CD4-positive, alpha-beta T cell treated with Interleukin-15 for 4 hours (primary cell): ENCODE measurements at places on chromosomes 3 and 15.

DNA sequence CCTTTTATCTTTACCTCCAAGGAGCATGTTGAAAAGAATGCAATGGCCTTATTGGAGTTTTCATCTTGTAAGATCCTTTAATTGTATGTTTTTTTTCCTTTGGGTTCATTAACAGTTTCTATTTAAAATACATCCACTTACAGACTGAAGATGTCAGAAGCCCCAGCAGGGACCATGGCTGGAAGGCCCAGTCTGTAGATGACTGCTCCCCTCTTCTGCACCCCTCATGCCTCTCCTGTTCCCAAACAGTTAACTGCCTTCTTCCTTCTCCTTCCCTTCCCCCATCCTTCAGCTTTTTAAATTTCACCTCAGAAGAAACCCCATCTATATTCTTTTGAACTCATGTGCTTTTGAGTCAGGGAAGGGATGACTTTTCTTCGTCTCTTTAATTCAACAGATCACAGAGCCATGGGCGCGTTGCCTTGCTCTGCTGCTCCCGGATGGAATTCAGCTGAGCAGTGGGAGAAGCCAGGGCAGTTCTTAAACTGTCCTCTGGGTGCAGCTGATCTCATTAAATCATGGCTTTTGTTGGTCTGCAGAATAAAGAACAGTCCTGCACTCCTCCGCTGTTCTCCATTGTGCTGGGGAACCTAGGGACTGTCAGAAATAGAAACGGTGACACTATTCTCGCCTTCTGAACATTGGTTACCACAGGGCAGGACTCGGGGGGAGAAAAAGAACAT is 71.5 kb upstream of the EIF1B start:
- no peak for DNase-seq

DNA sequence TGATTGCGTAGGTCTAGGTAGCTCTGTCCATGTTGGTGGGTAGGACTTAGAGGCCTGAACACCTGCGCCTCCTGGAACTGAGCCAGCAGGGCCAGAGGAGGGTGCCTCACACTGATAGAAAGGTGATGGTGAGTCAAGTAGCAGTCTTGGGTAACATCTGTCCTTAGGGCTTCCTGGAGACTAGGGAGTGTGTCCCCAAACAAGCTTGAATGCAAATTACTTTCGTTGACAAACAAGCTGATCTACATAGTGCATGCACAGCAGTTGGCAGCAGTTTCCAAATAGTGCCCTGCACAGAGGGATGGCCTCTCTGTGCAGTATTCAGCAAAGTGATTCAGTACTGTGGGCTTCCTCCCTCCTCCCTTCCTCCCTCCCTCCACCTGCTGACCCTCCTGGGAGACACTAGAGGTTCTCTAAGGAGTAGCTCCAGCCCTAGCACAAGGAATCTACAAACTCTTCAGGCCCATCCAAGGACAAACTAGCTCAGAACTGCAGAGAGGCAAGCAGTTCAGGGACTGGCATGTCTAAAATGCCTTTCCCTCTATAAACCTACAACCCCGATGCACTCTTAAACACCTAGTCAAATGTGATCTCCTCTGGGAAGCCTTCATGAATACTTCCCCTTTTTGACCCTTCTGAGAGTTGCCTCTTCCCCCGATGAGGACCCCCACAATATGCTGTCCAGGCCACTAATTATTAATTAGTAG is 61.0 kb downstream of the TLE3 start:
- DNase-seq: no peak

DNA sequence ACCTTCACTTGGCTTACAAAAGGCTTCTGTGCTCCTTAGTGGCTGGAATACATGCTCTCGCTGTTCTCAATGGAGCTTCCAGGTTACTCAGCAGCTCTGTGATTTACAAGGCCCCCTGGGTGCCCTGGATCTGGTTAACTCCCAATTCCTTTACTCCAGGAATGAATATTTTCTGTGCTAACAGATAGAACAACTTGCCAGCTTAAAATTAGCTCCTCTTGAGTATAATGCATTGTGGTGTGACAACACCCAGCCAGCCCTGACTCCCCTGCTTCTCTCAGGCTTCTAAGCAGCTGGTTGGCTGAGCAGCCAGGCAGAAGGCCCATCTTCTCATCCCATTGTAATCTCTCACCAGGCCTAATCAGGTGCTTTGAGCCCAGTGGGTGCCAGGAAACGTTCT is 246.4 kb downstream of the ALCAM start:
- no peak for DNase-seq

GRCh38 chr15:60744826-60745460 is 266.0 kb upstream of the ICE2 start:
- DNase-seq: no peak

DNA sequence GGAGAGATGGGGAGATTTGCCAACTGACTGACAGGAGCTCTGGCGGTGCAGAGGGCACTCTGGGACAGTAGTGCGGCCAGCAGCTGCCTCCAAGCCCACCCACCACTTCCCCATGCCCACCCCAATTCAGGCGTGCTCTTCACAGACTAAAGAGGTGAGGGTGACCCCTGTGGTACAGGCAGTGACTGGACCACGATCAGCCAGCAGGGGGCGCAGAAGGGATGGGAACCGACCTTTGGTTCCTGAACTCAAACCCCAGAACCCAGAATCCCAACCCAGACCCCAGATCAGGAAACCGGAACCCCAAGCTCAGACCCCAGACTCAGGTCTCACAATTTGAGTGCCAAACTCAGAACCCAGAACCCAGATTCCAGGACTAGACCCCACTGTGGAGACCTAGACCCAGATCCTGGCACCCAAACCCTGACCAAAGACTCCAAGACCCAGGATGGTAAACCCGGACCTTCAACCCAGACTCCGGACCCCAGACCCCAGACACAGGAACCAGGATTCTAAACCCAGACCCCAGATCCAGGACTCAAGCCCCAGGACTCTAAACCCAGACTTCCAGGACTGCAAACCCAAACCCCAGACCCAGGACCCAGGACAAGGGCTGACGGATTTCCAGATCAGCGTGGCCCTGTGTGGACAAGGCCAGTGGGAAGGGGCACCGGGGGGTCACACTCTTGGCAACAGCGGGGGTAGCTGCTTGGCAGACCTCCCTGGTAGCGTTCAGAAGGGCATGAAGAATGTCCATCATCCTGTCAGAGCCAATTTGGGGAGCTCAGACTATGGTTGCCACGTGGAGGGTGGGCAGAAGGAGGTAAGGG is 3.7 kb upstream of the MYL3 start:
- DNase-seq: peak; percentile 75

DNA sequence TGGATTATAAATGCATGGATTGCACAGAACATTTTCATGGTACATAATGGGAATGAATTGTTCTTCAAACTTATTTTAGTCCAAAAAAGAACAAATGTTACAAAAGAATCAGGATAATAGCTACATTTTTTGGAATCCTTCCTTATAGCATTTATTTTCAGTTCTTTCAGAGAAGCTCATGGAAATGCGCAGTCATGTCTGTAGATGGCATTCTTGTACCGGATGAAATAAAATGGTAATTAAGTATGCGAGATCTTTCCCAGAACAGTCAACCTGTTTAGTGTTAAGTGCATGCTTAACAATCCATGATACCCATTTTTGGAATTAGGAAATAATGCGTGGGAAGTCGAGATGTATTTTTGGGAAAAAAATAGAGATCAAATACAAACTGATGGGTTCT is 38.2 kb upstream of the GOLGA8B start:
- no peak for DNase-seq

DNA sequence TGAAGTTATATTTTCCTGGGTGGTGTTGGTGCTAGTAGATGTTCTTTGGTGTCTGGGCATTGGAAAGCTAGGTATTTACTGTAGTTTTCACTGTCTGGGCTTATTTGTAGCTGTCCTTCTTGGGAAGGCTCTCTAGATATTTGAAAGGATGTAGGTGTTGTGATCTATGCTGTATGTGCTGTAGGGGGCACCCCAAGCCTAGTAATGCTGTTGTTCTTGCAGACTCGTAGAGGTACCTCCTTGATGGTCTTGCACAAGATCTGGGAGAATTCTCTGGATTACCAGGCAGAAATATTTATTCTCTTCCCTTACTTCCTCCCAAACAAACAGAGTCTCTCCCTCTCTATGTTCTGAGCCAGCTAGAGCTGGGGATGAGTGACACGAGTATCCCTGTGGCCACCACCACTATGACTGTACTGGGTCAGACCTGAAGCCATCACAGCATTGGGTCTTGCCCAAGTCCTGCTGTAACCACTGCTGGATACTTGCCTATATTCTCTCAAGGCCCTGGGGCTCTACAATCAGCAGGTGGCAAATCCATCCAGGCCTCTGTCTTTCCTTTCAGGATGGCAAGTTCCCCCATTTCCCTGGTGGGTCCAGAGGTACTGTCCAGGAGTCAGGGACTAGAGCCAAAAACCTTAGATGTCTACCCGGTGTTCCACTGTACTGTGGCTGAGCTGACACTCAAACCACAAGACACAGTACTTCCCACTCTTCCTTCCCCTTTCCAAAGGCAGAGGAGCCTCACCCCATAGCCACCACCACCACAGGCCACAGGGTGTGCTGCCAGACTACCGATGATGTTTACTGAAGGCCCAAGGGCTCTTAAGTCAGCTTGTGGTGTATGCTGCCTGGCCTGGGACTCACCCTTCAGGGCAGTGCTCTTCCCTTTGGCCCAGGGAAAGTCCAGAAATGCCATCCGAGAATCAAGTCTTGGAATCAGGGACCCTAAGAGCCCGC is 195.2 kb upstream of the DPPA4 start:
- DNase-seq: peak; percentile 47

GRCh38 chr15:53251996-53252395 is 461.9 kb upstream of the ONECUT1 start:
- no peak for DNase-seq

GRCh38 chr3:149352556-149352955 is 19.1 kb upstream of the TM4SF18 start:
- DNase-seq: peak; percentile 12

DNA sequence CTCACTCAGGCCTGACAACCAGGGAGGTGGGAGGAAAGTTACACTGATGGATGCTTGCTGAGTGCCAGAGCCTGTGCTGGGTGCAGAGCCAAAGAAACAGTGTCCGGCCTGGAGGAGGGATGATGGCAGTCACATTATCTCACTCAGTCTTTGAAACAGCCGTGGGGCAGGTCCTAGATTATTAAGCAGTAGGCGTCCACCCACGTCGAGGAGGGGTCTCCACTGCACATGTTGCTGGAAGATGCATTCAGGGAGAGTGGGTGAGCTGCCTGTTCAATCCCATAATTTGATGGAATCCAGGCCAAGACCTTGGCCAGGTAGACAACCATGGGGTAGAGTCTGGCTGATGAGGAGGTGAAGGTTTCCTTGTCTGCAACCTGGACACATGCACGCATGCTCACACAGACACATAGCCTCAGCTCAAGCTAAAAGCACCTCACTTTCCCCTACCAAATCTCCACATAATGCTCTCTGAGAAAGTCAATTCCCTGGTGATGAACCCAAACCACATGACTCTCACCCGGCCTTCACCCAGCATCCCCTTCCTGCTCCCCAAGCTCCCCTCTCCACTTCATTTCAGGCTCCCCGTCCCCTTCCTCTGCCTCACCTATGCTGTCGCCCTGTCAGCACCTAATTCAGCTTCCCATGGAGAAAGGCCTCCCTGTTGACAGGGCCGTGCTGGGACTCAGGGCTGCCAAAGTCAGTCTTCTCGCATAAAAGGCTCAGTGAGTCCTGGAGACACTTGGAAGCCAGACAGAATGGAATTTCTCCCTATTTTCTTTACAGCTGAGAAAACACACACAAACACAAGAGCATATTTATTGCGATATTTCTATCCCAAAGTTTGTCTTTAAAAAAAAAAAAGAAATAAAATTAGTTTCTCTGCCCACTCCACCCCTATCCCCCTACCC is 29.8 kb downstream of the ACAN start:
- DNase-seq: no peak

DNA sequence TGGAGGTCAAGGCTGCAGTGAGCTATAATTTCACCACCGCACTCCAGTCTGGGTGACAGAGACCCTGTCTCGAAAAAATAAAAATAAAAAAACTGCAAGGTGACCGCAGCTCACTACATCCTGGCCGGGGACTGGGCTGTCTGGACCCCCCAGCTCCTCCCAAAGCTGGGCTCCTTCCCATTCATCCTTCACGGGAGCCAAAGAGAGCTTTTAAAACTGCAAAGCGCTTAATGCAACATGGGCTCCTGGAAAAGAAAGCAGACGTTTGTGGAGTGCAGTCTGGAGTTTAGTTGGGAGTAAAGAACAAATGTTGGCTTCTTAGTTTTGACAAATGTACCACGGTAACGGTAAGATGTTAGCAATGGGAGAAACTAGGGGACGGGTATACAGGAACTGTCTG is 12.1 kb downstream of the PLXND1 start:
- DNase-seq: no peak

DNA sequence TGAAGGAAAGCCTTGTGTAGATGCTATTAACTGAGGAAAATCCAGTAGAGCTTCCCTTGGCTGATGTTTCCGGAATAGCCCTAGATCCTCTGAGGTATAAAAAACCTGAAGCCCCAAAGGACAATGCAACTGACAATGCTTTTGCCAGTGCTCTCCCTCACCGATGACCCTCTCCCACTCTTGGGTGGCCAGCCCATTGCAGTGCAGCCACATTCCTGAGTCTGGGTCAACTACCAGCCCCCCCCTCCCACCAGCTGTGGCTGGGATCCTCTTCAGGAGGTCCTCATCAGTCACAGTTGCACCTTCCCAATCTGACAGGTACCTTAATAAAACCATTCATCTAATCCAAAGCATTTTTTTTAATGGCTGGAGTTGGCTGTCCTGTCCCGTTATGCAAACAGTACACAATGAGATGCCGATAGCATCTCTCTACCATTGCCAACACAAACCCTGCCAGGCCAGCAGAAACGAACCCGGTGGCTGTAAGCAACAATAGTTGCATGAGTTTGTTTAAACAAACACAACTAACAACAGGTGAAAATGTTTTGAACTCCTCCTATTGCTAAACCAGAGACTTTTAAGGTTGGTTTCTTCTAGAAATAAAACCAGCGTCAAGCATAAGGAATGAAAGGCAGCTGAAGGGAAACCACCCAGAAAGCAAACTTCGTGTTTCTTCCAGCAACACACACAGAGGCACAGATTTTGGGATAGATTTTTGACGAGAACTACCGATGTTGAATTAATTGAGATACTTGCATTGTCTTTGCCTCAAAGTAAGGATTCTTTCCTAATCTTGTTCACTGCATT is 128.3 kb upstream of the ARHGEF3 start:
- DNase-seq: no peak

- no peak for DNase-seq
These were observed 199.4 kb downstream of the MYRIP start for GRCh38 chr3:40008796-40009195.

GRCh38 chr3:138426211-138426610 is 8.2 kb upstream of the ESYT3 start:
- DNase-seq: no peak

DNA sequence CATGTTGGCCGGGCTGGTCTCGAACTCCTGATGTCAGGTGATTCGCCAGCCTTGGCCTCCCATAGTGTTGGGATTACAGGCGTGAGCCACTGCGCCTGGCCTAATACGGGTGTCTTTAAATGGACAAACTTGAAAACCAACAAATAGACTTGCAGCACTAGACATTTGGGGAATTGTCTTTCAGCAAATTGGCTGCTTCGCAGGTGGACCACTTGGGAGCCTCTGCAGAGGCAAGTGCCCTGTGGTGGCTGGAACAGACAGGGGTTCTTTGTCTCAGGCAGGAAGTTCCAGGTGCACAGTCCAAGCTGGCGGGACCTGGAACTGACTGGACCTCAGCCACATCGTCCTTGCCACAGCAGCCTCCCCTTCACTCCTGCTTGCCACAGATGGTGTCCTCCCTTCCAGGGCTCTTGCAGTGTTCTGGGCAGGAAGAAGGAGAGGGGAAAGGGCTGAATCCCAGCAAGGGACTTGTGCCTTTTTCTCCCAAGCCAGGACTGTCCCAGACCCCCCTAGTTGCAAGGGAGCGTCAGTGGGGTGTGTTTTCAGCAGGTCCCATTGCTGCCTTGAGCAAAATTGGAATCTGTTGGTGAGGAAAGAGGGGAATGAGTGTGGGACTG is 94.3 kb downstream of the TBC1D2B start:
- DNase-seq: no peak
